ENCODE measurements at places on chromosomes 6 and 20. TPM values are rescaled to one million over a fixed set of nuclear protein-coding genes. Genes with fewer than 3 reads are reported as not detected.

DNA sequence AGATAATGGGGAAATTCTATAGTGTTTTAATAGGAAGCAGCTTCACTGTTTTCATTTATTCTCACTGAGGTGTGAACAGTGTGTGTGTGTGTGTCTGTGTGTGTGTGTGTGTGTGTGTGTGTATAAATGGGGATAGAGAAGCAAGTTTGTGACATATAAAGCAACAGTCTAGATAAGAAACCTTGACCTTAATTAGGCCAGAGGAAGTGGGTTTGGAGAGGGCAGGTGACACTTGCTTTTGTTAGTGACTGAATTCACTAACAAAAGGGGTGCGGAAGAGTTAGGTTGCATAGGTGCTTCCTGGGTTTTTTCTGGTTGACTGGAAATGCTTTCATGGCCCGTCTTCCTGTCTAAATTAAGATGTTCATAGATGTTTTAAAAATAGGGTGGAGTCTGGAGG, 515.7 kb upstream of the FLRT3 start:
- no peak for DNase-seq

- peak; percentile 29 for DNase-seq
These were observed 411.7 kb downstream of the UTRN start for GRCh38 chr6:144696610-144697368.

DNA sequence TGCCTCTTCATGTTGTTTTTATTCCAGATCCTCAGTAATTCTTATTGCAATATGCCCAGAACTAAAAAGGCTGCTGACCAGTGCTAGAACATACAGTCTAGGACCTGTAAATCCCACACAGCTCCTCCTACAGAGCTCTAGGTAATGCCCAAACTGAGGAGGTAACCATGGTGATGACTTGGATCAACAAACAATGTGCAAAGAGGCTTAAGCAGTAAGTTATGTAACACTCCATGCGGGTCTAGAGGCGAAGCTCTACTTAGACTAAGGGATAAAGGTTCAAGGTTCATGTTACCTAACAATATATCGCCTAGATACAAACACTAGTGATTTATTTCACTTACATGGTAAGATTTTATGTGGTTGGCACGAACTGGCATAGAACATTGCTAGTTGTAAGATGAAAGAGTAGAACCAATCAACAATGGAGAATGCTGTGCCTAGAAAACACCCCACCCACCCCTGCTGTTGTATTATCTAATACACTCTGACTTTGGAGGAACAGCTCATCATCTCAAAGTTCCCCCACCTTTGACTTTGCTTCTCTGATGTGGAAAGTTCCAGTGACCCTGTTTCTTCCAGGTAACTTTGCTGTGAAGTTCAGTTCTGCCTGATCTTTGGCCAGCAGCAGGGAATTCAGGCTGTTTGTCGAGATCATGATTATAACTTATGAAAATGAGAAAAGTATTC, 242.4 kb downstream of the ALDH8A1 start:
- peak; percentile 66 for DNase-seq

GRCh38 chr20:1469925-1470571, 3.4 kb upstream of the NSFL1C start:
- peak; percentile 100 for DNase-seq

GRCh38 chr6:150313781-150314180, 55.0 kb upstream of the IYD start:
- DNase-seq: no peak

DNA sequence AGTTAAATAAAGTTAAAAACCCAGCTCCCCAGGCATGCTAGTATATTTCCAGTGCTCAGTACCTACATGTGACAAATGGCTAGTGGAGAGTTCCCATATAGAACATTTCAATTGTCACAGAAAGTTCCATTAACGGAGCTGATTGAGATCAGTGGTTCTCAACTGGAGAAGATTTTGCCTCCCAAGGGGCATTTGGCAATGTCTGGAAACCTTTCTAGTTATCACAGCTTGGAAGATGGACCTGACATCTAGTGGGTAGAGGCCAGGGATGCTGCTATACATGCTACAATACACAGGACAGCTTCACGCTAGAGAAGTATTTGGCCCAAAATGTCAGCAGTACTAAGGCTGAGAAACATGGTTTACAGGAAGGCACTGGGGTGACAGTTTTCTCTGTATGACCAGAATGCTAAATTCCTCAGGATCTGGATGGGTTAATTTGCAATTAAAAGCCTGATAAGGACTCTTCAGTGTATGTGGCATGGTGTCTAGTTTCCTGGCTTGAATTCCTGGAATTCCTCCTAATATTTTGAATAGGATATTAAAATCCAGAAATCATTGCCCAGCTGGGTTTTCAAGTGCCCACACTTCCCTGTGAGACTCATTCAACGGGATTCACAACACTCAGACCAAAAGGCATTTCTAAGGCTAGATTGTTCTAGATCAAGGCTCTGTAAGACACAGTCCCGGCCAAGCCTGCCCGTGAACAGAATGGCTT, 84.7 kb upstream of the SALL4 start:
- no peak for DNase-seq

DNA sequence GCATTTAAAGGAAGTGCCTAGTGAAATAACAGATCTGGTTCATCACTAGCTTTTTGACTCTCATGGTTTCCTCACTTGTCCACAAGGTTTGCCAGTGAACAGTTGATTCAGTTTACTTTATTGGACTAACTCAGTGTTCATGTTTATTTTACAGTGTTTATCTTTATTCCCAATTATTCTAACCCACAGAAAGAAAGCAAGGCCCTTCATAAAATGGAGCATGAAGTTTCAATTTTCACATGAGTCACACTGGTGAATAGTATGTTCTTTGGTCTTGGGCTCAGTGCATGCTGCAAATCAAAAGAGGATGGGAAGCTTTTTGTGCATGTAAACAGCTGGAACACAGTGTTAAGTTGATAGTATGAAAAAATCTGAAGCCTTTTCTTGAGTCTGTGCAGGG, 217.6 kb upstream of the HDDC2 start:
- DNase-seq: no peak

DNA sequence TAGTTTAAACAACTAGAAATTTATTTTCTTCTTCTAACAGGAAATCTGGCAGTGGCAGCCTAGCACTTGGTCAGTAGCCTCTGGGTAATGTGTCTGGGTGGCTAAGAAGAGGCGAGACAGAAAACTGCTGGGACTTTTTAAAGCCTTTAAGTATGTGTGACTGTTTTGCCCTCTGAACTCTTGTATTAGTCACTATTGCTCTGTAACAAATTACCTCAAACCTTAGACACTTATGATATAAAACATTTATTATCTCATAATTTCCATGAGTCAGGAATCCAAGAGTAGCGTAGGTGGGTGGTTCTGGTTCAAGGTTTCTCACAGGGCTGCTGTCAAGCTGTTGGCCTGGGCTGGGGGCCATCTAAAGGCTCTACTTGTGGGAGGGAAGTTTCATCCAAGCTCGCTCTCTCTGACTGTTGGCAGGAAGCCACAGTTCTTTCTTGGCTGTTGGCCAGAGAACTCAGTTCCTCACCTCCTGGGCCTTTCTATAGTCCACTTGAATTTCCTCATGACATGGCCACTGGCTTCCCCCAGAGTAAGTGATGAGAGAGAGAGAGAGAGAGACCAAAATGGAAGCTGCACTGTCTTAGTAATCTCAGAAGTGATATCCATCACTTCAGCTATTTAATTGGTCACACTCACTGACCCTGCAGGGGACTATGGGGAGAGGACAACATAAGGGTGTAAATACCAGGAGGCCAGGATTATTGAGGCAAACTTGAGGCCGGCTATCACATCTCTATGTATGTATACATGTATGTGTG, 17.4 kb upstream of the TBC1D22B start:
- peak; percentile 99 for DNase-seq

- no peak for DNase-seq
These were observed 46.7 kb upstream of the PKIB start for GRCh38 chr6:122563364-122564052.

DNA sequence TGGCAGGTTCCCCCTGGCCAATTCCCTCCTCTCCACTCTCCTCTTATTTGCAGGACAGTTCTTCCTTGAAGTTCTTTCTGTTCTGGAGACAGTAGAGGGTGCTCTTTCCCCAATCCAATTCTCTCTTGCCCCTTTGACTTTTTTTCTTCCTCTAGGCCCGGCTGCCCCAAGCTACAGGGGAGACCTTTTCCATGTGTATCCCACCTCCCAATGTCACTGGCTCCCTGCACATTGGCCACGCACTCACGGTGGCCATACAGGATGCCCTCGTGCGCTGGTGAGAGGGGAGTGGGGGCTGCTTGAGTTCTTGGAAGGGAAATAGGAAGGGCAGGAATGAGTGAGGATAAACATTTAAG, 1.5 kb downstream of the VARS2 start:
- peak; percentile 71 for DNase-seq

DNA sequence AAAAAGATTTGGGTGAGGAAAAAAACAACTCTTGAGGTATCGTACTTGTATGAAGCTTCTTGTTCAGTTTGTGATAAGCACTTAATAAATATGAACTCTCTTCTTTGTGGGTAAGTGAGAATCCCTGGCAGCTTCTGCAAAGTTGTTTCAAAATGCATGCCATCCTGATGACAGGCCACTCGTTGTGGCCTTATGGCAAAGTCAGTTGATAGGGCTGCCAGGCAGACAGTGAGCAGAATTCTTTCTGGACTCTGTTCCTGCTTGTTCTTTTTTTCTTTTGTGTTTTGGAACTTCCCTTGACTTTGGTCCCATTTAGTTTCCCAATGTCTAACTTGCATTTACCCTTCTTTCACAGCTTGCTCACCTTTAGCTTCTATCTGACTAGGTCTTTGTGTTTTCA, 983.5 kb upstream of the FLRT3 start:
- no peak for DNase-seq

DNA sequence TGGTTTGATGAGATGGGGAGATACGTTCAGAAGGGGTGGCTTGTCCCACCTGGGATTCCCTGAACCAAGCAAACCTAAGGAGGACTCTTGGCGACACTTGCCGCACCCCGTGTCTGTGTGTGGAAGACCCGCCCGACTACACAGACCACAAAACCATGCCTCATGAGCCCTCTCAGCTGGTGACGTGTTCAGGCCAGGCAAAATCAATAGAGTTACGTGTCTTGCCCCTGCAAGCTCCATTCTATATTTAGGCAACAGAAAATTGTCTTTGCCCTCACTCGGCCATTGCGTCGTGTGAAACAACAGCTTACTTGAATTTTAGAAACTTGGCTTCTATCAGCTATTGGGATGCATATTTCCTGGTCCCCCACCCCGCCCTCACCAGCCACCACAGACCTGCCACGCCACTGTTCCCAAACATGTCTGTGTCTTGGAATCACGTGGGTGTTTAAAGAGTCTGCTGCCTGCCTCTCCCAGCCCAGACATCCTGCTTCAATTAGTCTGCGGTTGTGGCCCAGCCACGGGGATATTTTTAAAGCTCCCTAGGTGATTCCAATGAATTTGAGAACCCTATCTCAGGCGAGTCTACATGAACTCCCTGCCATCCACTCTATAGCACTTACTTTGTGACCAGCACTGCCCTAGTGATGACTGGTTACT, 279.2 kb upstream of the EXOC2 start:
- DNase-seq: no peak

GRCh38 chr20:46688151-46689081, 828 bp downstream of the TP53RK start:
- DNase-seq: peak; percentile 33

- peak; percentile 4 for DNase-seq
These were observed 5.7 kb downstream of the LMBRD1 start for GRCh38 chr6:69791065-69791471.

GRCh38 chr6:78589436-78589835, 277.9 kb upstream of the IRAK1BP1 start:
- DNase-seq: no peak

GRCh38 chr6:105952772-105953690, 133.1 kb upstream of the PRDM1 start:
- no peak for DNase-seq

- DNase-seq: peak; percentile 55
These were observed 114.3 kb upstream of the BTN3A2 start for GRCh38 chr6:26250698-26251044.

GRCh38 chr6:150514806-150515380, 84.8 kb upstream of the PLEKHG1 start:
- DNase-seq: no peak

DNA sequence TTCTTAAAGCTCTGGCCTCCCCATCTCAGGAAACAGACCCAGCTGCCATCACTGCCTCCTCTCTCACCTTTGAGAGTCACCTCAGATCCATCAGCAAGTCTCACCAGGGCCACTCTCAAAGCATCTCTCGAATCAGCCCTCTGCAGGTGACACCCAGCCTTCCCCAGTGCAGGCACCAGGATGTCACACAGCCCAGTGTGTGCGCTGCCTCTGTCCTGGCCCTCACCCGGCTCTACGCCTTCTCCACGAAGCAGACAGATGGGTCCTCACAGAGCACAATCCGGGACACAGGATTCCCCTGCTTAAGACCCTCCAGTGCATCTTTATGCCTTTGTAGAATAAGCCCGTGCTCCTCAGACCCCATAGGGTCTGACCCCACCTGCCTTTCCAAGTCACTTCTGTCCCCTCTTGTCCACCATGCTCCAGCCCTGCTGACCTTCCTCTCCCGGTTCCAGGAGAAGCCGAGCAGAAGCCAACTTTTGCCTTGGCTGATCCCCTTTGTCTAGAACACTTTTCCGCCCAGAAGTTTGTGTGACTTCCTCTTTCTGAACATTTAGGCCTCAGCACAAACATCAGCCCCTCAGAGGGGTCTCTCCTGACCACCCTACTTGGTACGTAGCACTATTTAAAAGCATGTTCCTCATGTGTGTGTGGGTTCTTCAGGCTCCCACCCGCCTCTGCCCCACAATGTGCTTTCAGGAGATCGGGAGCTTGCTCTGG, 60.2 kb downstream of the PSMG4 start:
- no peak for DNase-seq

- DNase-seq: peak; percentile 7
These were observed 17.8 kb downstream of the OR2H2 start for GRCh38 chr6:29602564-29603361.

DNA sequence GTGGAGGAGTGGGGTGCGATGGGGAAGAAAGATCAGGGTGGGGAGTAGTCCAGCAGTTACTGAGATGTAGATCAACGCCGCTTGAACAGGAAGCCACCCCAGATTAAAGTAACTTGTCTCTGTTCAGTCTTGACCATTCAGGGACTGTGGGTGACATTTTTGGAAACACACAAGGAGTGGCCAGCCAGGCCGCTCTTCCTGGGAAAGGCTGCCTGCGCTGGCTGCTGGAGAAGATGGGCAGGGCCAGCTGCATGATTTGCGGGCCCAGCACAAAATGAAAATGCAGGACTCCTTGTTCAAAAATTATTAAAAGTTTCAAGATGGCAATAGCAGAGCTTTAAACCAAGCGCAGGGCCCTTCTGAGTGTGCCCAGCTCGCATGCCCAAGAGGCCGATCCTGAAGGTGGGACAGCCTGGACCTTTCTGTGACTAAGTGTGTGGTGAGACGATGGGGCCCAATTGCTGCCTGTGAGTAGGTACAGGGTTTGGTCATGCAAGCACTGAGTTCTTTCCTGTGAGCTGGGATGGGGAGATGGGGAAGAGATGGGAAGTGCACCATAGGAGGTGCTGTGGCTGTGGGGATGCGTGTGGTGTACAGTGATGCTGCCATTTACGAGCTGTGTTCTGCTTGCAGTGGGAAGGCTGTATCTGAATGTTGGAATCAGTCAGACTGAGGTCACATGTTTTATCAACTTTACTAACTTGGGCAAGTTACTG, 51.3 kb downstream of the DAAM2 start:
- DNase-seq: peak; percentile 6

The CDH22 gene
- not detected for total RNA-seq

The STMND1 gene
- not detected for total RNA-seq

The BPI gene
- total RNA-seq: not detected

The SMOC2 gene
- not detected for total RNA-seq

The PEX7 gene
- 11.9 TPM for total RNA-seq

The ACTL10 gene
- total RNA-seq: 0.18 TPM

The CNR1 gene
- not detected for total RNA-seq

The NKAPL gene
- total RNA-seq: 0.83 TPM

Measured in IMR-90 (cell line).